ENCODE measurements at places on chromosomes 13 and 19.

DNA sequence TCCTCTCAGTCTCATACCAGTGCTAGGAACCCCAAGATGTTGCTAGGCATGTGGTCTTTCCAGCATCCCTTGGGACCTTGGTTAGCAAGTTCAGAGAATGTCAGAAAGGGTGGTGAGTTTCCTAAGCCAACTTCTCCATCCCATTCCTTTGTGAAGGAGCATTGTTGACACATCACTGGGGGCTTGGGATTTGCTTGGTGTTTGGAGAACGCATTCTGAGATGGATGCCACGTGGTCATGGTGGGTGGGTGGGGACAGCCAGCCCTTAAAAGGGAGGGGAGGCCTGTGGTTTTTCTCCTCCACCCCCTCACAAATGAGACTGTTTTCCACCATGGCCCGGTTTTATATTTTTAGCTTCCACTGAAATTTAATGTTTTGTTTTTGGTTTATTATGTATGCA is 83.3 kb upstream of the ZNF536 start:
- DNase-seq, result no peak

- DNase-seq, result no peak
Measured at GRCh38 chr13:99085808-99086266, 108.0 kb upstream of the DOCK9 start.

- no peak for DNase-seq
Measured at GRCh38 chr19:4506449-4507149, 11.7 kb downstream of the PLIN4 start.

GRCh38 chr19:33235269-33235995 is 9.8 kb upstream of the SLC7A10 start:
- peak; percentile 90 for DNase-seq

DNA sequence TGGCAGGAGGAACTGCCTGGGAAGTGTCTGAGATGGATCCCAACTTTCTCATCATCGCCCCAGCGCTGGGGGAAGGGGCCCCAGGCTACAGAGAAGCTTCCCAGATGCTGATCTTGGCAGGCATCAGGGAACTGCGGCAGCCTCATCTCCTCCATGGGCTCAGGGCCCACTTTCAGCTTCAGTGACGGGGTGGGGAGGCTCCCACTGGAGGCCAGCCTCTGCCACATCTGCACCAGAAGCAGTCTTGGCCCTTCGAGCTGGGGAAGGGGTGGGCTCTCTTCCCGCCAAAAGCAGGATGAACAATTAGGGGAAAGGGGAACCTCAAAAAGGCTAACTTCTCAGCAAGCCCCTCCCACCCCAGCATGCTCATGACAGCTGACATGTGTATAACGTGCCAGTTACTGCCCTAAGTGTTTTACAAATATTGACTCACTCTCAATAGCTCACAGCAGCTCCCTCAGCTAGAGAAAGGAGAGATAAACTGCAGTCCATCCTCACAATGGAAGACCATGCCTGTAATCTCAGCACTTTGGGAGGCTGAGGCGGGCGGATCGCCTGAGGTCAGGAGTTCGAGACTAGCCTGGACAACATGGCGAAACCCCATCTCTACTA is 7.1 kb upstream of the S1PR2 start:
- no peak for DNase-seq

DNA sequence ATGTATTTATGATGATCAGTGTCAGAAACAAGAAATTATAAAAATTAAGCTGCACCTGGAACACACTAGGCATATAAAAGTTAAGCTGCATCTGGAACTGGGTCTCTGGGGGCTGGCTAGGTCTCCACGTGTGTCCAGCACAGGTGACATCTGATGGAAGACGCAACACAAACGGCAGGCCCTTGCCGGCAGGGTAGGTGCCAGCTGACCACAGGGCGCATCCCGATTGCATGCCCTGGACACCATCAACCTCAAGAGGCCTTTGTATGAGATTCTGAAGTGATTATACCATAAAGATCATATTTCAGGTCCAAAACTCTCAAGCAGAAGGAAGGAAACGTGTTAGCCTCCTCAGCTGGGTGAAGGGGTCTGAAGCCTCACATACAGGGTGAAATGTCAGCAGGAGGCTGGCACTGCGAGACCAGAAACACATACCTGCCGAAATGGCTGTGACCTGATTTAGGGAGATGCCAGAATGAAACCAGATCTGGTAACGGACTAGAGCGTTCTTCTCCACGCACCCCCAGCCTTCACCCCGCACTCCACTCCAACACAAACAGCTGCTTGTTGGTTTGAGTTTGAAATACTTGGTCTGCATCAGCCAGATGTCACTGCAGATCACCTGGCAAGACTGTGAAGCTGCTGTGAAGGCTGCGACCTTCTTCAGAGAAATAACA is 37.3 kb downstream of the COL4A1 start:
- no peak for DNase-seq

DNA sequence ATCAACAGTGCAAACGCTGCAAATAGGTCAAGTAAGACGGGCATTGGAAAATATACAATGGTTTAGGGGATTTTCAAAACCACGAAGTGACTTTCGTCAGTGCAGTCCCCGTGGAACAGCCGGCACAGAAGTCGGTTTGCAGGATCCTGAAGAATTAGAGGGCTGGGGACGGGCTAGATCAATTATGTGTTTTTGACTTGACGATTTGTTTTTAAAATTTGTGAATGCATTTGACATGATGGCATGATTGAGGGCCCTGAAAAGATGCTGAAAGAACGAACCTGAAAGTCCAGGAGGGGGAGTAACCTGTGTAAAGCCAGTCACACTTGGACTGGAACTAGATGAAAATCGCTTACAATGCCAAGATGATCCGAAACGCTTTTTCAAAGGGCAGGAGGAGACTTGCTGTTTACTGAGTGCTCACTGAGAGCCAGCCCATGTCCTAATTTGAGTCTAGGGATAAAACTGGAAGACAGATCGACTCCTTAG is 8.9 kb upstream of the DGKH start:
- DNase-seq, result no peak

Data from activated CD4-positive, alpha-beta T cell treated with anti-CD3 and anti-CD28 coated beads, Interleukin-2, amount 50 U/mL, for 48 hours (primary cell).